ENCODE measurements at places on chromosomes 6 and 20.

DNA sequence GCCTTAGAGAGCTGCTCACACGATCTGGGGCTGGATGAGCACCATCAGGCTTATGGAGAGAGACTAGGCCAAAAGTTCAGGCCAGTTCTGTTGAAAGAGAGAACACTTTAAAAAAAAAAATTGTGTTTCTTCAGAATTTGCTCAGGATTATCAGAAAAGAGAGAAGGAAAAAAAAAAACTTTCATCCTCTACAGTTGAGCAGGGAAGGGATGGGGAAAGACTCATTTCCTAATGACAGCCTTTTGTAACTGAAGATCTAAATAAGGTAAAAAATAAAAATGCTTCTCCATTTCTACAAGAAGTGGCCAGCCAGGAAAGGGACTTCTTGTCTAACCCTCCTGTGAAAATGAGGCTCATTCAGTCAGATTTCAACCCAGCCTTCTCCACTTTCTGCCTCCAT, 134.8 kb downstream of the LY86 start:
- DNase-seq, result no peak

DNA sequence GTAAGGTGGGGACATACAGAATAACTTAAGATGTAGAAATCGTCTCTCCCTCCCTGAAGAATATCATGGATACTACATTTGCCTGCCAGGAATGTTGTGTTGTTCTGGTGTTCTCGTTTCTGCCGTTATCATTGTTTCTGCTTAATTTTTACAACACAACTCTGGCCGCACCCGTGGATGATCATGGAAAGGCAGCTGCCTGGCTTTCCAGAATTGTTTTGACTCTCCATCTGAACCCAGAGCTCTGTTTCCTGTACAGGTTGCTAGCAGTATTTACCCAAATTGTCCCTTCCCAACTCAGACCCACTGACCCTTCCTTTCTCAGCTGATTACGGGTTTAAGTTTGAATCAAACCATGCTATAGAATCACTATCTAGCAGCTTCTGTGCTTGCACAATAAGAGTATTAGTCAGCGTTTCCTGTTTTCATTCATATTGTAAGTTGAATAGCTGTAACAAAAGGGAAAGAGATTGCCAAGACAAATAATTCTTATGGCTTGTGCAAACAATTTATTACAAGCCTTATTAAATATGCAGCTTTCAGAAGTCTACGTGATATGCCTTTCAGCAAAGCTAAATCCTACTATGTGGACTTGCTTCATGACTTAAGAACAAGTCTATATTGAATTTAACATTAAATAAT, 139.0 kb downstream of the MTHFD1L start:
- peak; percentile 61 for DNase-seq

DNA sequence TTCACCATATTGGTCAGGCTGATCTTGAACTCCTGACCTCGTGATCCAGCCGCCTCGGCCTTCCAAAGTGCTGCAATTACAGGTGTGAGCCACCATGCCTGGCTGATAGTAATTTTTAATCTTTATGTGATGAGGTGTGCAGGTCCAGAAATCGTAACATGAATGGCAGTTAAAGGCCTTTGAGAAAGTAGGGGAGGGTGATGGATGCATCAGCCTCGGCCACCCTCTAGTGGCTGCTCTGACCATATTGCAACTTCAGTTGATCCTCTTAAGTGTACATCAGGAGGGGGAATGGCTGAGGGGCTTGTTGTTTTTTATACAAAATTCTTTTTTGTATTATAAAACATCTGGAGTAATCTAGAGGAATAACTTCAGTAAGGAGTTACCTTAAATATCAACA, 193.0 kb downstream of the ZFAND3 start:
- peak; percentile 31 for DNase-seq

DNA sequence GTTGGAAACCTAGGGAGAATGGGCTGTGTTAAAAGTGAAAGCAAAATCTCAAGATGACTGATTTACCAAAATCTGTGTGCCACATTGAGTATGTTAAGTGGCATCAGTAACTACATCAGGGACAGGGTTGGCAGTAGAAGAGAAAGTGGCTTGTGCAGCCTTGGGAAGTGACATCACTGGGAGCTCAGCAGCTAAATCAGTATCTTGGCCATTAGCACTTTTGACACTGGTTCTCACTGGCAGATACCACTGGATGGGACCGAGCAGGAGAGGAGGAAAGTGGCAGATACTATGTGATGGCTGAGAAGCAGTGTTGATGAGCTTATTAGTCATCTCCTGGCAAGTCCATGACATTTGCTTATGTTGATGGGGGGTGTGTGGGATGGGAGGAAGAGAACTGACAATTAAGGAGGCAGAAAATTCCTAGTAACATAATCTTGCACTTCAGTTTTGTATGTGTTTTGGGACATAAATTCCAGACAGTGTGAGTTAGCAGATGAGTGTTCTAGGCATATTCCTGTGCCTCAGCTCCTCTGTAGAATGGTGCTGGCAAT, 322.2 kb downstream of the SOX4 start:
- DNase-seq, result no peak

- DNase-seq, result no peak
Observed at GRCh38 chr6:170101281-170102035, 189.4 kb downstream of the DLL1 start.

DNA sequence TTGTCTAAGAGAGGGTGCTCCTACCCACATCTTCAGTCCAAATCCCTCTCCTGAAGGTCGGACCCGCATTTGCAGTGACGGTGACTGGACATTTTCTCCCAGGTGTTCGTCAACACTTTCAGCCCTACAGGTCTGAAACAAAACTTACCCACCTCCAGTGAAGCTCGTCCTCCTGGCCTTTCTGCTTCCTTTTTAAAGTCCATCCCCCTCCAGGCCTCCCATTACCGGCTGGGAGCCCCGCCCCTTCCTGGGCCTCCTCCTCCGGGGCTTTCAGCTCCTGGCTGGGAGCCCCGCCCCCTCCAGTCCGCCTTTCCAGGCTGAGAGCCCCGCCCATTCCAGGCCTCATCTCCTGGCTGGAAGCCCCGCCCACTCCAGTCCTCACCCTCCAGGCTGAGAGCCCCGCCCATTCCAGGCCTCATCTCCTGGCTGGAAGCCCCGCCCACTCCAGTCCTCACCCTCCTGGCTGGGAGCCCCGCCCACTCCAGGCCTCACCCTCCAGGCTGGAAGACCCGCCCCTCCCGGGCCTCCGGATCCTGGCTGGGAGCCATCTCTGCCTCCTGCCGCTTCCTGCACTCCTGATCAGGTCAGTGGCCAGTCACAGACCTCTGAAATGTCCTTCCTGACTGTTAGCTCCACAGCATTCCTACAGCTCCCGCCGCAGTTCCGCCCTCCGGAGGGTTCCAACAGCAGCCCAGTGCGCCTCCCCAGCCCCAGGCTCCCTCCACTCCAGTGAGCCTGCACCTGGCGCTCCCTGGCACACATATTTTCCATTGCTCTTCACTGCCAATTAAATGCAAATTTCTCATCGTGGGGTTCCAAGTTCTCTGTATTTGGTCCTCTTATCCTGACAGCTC, 98.5 kb downstream of the LY86 start:
- no peak for DNase-seq

DNA sequence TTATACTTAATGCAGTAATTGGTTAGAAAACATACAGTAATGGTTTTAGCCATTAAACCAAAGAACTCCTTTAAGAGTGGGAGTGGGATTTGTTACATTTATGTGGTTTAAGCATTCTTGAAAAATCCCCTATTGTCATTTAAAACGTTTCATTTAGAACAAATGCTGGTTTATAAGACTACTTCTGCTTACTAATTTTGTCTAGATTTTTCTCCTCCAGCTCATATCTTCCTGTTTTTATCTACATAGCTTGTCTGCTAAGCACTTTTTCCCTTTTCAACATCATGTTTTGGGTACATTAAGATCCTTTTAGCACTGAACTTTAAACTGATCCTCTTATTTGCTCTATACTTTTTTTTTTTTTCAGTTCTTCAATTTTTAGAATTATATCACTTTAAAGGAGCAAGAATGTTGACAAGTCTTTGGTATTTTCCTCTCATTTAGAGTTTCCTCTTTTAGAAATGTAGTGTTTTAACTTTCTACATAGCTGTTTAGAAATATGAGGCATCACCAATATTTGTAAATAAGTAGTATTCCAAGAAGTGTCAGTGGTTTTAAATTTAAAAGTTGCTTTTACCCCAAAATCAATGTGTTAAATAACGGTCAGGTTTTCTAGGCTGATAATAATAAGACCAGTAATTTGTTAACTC, 80.9 kb downstream of the SESN1 start:
- DNase-seq, result no peak
